ENCODE measurements at places on chromosomes 2 and 18.
A peak's percentile ranks its signal among the peaks of the same experiment; 100 is the strongest.

DNA sequence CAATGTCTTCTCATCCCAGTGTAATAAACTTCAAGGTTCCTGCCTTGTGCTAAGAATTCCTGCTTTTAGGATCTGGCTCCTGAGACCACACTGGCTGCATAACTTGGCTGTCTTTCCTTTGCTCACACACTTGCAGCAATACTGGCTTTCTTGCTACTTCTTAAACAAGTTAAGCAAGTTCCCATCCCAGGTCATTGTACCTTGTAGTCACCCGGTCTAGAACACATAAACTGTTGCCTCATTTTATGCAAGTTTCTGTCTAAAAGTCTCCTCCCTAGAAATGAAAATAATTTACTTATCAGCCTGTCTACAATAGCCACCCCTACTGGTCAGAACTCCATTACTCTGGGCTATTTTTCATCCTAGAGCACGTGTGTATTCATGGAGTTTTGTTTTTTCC lies 887.9 kb upstream of the FAM98A start:
- no peak for DNase-seq

GRCh38 chr2:73983322-73984202 lies 1.1 kb upstream of the TET3 start:
- DNase-seq, result no peak

- DNase-seq, result no peak
Measured at GRCh38 chr2:197216361-197216979, 94.1 kb downstream of the ANKRD44 start.

DNA sequence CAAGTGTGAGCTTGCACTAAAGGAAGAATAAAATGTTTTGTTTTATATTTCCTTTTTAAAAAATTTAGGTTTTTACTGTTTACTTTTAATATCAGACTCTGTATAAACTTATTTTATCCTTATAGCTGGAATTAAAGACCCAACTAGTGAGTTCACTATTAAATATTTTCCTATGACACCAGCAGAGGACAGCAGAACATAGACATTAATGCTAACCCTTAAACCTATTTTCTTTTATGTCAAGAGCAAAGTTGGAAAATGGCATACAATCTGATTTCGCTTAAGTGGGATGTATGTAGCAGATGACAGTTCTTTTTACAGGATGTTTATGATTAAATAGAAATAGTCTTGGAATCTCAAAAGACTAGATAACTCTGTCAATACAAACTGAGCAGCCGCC lies 188.2 kb upstream of the XIRP2 start:
- DNase-seq, result no peak

- DNase-seq, result no peak
Measured at GRCh38 chr2:33680644-33681363, 81.7 kb upstream of the FAM98A start.

- no peak for DNase-seq
Measured at GRCh38 chr2:208179028-208179609, 10.7 kb downstream of the C2orf80 start.

DNA sequence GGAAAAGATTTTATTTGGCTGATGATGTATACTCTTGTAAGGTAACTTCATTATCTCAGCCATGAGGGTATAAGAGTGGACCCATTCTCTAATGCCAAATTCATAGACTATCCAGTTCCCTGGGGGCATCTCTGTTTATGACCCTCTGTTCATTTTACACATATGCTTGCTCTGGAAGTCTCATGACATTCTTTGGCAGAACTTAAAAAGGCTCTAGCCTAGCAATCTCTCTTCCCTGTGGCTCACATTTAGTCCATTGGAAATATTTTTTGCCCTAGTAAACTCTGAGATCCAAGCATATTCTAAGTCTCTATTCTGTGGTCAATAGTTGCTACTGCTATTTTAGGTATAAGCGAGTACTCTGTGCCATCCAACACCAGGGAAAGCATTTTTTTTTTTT lies 1201.8 kb upstream of the ZEB2 start:
- no peak for DNase-seq

GRCh38 chr2:232102380-232102779 lies 140.9 kb downstream of the DIS3L2 start:
- no peak for DNase-seq

GRCh38 chr2:178870703-178871102 lies 63.5 kb upstream of the TTN start:
- DNase-seq, result no peak

- no peak for DNase-seq
Measured at GRCh38 chr18:50038448-50038847, 156.5 kb downstream of the MYO5B start.

GRCh38 chr2:188776634-188777033 lies 197.5 kb upstream of the COL3A1 start:
- no peak for DNase-seq

GRCh38 chr2:5125017-5125730 lies 567.0 kb upstream of the SOX11 start:
- DNase-seq, result no peak

DNA sequence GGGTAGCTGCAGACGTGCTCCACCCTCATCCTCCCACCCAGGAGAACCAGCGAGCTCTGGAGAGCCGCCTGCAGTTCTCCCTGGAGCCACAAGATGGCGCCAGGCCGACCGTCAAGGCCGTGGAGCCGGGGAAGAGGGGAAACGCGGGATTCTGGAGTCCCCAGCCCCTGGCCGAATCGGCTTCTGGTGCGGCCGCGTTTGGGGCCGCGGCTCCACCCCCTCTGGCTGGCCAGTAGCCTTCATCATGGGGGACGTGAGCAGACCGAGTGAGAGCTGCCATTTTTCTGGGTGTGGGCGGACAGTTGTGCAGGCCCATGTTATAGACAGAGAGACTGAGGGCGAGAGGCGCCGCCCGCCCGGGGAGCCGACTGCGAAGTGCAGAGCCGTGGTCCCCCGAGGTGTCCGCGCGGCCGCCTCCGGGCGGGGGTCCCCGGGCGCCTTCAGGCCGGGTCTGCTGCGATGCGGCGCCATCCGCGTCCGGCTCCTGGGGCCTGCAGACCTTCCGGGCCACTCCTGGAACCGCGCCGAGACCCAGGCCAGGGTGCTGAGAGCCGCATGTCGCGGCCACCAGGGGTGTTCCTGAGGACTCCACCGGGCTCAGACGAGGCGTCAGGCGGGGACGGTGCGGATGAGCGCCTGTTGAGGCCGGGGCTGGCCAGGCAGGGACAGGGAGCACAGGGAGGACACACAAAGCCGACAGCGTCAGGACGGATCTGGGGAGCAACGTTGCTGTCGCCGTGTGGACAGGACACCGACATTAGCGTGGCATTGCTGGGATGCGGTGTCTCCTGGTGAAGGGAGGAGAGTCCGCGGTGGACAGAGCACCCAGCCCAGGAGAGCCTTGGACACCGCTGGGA lies 418.2 kb upstream of the HS6ST1 start:
- peak; percentile 54 for DNase-seq

DNA sequence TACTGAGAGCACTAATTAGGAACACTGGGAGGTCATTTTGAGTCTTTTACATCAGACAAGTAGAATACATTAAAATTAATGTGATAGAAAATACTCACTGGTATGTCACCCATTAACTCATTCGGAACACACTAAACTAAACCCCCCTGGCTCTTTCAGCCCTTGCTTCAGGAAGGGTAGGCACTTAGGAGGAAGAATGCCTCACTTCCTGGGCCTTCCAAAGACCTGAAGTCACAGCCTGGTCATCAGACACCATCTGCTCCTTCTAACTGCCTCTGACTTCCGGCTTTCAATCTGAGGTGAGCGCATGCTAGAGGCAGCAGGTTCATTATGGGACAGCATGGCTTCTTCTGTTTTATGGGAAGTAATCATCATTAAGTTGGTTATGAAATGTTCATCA lies 451.4 kb downstream of the PID1 start:
- DNase-seq, result no peak

- no peak for DNase-seq
Measured at GRCh38 chr2:176280867-176281658, 11.8 kb downstream of the MTX2 start.

DNA sequence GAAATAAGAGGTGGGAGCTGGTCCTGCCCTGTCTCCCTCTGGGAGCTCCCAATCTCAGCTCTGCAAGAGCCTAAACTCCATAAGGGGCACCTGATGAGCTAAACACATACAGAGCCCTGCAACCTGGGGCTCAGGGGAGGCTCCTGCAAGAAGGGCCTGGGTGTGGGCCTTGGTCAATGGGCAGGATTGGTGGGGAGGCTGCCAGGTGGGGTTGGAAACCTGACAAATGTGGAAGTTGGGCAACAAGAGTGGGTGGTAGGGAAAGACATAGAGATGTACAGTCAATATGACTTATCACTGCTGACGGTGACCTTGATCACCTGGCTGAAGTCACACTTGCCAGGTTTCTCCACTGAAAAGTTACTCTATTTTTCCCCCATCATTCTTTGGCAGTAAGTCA lies 209.9 kb downstream of the TTC32 start:
- no peak for DNase-seq

DNA sequence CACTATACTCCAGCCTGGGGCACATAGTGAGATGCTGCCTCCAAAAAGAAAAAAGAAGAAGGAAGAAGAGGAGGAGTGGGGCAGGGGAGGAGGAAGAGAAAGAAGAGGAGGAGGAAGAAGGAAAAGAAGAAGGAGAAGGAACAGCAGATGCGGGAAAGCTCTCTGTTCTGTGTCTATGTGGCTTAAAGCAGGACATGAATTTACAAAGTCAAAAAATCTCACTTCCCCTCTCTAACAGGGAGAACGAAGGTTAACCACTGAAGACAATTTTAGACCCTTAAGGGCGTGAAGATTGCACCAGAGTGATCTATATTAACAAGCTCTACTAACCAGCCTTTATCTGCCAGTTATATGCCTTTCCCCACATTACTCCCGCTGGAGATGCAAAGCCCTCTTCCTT lies 258.9 kb downstream of the METTL4 start:
- no peak for DNase-seq

- no peak for DNase-seq
Measured at GRCh38 chr2:66434679-66435548, at the start of gene MEIS1. TSS of gene MEIS1 (plus strand) at chr2:66435125. CDS start at chr2:66435857, 732 bp downstream.

DNA sequence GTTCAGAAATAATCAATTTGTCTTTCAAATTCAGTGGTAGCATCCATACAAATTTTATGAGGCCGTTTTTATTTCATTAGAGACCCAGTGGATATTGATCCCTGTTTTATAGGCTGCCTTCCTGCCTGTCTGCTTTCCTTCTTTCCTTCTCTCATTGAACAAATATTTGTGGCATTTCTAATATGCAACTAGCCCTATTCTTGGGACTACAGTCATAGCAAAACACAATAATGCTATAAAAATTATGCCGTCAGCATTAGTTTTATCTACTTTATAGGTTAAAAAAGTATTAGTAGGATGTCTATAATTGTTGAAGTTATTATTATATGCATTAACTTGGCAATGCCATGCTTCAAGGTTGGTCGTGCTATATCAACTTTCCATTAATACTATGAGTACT lies 2037.8 kb upstream of the LRRTM1 start:
- no peak for DNase-seq

DNA sequence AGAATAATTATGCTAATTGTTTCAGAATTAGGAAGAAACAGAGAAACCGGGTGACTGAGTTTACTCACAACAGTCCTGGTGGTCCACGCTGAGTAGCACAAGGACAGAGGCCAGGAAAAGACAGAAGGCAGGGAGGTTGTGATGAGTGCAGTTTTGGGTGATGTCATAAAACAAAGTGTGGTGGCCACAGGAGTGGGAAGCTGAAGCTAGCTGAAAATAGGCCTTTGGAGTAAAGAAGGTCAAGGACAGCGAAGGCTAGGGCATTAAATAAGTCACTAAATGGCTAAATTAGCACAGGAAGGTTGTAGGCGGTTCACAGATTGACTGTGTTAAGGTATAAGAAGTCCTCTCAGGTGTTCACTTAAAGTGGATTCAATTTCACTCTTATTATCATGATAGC lies 120.9 kb upstream of the TTN start:
- DNase-seq, result no peak

DNA sequence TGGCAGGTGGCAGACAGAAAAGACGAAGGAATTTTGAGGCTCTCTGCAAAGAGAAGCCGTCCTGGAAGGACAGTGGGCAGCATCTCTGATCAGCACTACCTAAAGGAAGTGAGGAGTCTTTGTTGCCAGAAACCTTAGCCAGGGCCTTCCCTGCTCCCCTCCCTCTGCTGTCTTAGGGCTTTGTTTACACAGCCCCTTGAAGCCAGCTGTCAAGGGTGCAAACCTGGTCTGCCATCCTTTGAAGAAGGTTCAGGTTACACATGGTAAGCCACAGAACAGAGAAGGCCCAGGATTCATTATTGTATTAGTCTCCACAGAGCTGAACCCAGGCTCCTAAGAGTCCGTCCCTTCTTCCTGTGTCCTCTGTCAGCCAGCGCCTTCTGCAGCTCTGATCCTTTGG lies 356.7 kb downstream of the TGIF1 start:
- DNase-seq, result no peak

- no peak for DNase-seq
Measured at GRCh38 chr2:238498188-238498587, 71.5 kb downstream of the ASB1 start.

- no peak for DNase-seq
Measured at GRCh38 chr2:47201224-47201623, 46.1 kb upstream of the STPG4 start.

GRCh38 chr2:26685989-26686839 lies 6.3 kb upstream of the KCNK3 start:
- no peak for DNase-seq

GRCh38 chr2:108579623-108580022 lies 45.4 kb downstream of the LIMS1 start:
- DNase-seq, result no peak

DNA sequence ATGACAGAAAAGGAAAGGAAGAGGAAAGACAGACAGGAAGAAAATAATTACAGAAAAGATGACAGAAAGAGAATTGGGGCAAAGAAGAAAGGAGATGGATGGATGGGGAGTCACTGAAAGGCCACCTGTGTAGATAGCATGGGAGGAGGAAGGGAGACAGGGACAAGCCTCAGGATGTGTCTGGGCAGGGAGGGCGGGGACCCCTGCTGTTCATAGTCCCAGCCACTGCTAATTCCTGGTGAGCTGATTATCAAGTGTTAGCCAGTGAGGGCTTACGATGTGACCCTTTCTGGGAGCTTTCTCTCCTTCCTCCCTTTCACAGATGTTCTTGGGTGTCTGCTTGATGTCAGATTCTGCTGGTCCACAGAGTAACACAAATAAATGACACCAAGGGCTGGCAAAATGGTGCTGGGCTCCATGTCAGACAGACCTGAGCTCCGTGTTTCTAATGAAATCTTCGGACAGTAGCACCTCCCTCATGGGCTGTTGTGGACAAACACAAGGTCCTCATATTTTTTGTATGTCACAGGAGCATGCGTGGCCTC lies 13.6 kb downstream of the FHOD3 start:
- no peak for DNase-seq

- no peak for DNase-seq
Measured at GRCh38 chr2:112272669-112273068, 2.7 kb upstream of the ZC3H6 start.

DNA sequence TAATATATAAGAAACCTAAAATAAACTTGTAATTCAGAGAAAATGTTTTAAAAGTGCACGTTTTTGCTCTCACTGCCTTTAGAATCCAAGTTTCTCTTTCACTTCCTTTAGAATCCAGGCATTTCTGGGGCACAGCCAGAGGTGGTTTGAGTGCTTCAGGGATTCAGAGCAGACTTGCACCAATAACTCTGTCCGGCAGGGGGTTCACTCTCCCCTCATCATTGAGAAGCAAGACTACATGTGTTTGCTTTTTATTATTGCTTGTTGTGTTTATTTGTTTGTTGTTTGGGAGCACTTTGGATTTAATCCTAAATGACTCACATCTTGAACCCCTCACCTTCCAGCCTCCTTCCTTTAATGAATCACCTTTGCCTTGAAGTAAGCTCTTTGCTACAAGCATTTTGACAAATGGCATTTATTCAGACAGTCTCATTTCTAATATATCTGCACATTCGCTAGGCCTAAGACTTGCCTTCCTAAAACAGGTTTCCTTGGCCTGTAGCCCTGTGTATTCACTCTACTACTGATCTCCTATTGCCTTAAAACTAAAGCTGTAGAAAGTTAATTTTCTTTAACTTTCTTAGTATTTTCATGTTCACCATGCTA lies 233.5 kb upstream of the ATP5MC3 start:
- no peak for DNase-seq

Data from activated T-cell treated with anti-CD3 and anti-CD28 coated beads, Interleukin-2, amount 50 U/mL, for 1 hour (primary cell).